Nephron progenitor cell (in vitro differentiated cells): ENCODE measurements at places on chromosomes 6 and 20.

DNA sequence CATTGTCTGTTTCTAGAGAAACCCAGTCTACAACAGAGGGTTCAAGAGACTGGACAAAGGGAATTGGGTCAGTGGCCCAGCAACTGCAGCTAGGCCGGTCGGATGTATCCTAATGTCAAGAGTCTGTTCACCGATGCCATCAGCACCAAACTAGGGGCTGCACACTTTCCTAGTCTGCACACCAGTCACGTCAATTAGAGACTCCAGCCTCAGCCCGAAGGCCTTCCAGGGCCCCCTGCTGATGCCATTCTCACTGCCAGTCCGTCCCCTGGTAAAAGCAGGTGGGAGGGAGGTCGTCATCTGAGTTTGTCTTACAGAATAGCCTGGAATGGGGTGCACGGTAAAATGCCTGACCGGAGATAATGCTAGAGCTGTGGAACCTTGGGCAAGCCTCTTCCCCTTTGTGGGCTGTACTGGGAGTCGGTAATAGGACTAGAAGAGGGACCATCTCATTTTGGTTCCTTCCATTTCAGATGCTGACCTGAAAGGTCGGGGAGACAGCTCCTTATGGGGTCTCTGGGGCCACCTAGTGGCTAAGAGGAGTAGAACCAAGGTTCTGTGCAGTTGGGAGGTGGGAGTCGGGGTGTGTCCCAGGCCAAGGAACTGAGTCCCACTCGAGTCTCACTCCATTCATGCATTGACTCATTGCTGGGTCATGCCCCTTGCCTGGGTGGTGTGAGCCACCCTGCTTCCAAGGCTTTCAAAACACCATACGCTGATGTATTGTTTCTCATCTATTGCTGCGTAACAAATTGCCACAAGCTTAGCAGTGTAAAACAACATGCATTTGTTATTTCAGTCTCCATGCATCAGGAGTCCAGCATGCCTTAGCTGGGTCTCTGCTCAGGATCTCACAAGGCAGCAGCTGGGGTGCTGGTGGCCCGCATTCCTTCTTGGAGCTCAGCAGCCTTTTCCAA lies 5.1 kb downstream of the SOX12 start:
- DNase-seq, result peak; percentile 58

GRCh38 chr6:3228771-3229565 lies 1.5 kb upstream of the TUBB2B start:
- DNase-seq, result peak; percentile 72

- DNase-seq, result no peak
Measured at GRCh38 chr6:11824986-11825385, 46.4 kb upstream of the ADTRP start.

DNA sequence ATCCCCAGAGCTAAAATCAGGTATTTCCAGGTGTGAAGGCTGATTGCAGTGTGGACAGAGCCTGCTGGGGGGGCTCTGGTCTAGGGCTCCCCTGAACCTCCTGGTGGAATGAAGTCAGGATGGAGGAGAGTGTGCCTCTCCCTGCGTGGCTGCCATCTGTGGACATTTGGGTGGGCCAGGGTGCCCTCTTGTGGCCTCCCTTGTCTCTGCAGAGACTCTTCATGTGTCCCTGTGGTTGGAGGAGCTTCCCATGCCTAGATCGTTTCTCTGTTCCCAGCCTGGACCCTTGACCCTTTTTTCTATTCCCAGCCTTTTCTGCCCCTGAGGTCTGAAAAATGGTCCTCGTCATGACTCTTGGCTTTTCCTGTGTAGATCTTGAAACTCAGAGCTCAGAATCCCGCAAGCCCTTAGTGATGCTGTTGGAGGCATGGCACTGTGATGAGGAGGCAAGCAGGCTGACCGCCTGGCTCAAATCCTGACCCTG lies 9.9 kb upstream of the PSMF1 start:
- DNase-seq, result peak; percentile 70

- no peak for DNase-seq
Measured at GRCh38 chr20:57657535-57658446, 37.6 kb upstream of the ZBP1 start.

GRCh38 chr6:29723262-29723665 lies at the start of gene HLA-F:
Gene HLA-F (plus strand): TSS chr6:29723434. CDS start chr6:29723464, 30 bp downstream.
- peak; percentile 61 for DNase-seq
